ENCODE measurements at places on chromosomes 2 and 18.

GRCh38 chr2:47534179-47534919 lies 131.4 kb downstream of the MSH2 start:
- DNase-seq: no peak

DNA sequence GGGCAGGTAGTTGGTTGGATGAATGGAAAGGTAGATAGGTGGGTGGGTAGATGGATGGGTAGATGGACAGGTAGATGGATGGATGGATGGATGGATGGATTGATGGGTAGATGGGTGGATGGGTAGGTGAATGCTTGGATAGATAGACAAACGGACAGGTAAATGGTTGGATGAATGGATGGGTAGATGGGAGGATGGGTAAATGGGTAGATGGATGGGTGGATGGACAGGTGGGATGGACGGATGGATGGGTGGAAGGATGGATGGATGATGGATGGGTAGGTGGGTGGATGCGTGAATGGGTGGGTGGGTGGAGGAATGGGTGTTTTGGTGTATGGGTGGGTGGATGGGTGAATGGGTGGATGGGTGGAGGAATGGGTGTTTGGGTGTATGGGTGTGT lies 50.1 kb upstream of the ASAP2 start:
- DNase-seq: no peak

DNA sequence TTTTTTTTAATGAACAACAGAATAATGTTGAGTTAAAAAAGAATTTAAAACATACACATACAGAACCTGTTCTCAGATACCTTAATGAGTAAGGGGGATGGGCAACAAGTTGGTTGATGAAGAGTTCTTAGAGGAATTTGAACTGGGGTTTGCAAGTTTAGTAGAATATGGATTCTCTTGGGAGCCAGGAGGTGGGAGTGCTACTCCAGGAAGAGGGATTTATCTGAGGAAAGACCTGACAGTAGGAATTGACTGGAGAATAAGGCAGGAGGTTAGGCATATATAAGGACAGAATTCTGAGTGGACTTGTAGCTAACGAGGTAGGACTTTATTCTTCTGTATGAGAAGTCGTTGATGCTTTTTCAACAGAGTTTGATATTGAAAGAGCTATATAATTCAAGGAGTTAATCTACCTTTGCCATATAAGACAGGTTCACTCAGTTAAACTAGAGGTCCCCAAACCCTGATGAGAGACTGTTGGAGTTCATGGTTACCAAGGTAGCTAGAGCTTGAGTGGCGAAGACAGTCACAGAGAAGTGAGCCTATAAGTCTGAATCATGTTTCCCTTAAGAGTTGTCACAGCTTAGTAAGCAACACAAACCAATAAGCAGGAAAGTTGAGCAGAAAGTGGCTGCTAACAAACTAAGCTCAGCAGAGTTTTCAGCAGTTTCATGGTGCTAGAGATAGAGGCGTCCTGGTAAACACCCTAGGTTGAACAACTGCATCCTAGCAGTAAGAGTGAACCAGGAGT lies 88.2 kb downstream of the NCOA1 start:
- no peak for DNase-seq

GRCh38 chr2:190354003-190354690 lies 10.8 kb downstream of the INPP1 start:
- DNase-seq: no peak

DNA sequence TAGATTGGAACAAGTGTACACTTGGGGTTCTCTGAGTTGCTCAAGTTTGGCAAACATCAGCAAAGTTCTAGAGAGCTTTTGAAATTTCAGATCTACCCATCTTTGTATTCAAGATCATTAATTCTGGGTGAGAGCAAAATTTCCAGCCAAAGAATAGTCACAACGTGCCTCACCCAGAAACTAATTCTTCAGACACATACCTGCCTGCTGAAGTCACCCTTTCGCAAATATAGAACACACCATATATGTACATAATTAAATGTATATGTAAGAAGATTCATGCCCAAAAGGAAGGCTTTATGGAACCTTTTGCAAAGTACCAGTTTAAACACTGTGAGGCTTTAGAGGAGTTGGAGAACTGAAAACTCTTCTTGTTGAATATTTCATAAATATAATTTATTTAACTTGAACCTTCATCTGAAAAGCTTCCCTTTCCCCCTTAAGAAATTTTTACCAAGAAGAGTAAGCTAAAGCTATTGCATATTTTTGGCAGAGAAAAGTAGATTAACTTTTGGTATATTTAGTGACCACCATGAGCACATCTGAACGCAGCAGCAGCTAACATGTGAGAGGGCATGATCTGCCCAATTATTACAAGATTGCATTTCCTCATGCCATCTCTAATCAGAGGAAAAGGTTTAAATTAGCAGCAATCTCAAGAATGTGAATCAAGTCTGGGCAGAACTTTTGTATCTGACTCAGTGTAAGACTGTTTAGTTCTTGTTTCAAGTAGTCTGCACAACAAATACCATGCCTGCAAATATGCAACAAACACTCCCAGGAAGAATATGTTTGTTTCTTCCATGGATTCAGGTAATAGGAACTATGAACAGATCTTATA lies 8.2 kb downstream of the RND3 start:
- DNase-seq: no peak

GRCh38 chr18:11256251-11256650 lies 106.9 kb upstream of the PIEZO2 start:
- no peak for DNase-seq

- DNase-seq: no peak
These were observed 3.7 kb upstream of the PPP3R1 start for GRCh38 chr2:68256093-68256450.

DNA sequence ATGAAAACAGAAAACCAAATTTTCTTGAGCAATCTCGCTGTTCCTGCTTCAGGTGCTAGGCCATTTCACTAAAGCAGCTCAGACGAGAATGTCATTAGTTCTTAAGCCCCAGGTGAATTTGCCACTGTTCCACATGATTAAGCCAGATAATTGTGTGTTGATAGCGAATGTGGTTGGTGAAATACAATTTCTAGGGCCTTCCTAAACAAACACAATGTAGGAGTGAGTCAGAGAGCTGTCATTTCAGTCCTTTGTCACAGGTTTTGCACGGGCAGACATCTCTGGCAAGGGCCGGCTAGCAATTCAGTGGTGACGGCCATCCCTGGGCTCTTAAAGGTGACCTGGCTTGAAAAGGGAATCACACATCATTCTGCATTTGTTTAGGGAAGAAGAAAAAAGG lies 170.7 kb downstream of the TMEM182 start:
- peak; percentile 86 for DNase-seq

- no peak for DNase-seq
These were observed 1.7 kb downstream of the MARS2 start for GRCh38 chr2:197706839-197707207.

GRCh38 chr18:10213526-10213925 lies 240.9 kb upstream of the APCDD1 start:
- peak; percentile 58 for DNase-seq

DNA sequence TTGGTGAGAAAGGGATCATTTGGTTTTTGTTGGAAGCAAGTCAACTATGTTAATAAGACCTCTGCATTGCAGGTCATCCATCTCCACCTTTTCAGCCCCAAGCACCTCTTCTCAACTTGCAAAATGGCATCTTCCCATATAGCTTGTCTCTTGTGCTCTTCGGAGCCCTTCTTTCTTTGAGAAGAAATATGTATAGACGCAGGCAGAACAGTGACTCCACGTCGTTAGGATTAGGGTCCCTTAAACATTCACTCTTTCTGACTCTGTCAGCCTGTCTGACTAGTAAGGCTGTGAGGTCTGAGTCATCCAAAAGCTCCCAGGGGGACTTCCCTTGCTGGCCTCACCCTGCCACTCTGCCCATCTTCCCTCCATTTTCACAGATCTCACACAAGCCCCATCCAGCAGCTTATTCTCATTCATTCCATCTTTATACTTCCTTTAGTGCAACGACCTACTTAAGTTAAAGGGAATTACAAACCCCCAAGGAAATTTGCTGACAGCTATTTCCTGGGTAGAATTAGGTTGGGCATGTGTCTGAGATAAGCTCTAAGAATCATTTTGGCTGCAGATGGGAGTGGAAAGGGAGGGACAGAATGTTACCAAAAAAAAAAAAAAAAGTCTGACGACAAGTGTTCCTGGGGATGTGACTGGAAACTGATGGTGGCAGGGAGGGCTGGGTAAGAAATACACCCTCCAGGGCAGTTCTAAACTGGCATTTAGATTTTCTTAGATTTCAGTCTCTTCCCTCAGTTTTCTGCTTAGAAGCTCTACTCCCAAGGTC lies 37.7 kb upstream of the MEX3C start:
- no peak for DNase-seq

- no peak for DNase-seq
These were observed 108.1 kb downstream of the NUP35 start for GRCh38 chr2:183232161-183232865.

- DNase-seq: no peak
These were observed 25.4 kb downstream of the NPAS2 start for GRCh38 chr2:100845141-100845991.

DNA sequence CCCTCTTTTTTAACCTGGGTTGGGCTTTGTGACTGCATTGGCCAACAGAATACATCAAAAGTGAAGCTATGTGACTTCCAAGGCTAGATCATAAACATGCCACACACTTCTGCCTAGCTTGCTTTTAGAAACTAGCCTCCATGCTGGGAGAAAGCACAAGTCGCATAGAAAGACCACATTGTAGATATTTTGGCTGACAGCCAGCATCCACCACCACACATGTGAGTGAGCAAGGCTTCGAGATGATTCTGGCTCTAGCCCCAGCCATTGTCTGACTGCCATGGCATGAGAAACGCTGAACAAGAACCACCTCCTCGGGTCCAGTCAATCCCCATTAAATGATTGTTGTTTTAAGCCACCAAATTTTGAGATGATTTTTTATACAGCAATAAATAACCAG lies 66.8 kb upstream of the STPG4 start:
- no peak for DNase-seq

DNA sequence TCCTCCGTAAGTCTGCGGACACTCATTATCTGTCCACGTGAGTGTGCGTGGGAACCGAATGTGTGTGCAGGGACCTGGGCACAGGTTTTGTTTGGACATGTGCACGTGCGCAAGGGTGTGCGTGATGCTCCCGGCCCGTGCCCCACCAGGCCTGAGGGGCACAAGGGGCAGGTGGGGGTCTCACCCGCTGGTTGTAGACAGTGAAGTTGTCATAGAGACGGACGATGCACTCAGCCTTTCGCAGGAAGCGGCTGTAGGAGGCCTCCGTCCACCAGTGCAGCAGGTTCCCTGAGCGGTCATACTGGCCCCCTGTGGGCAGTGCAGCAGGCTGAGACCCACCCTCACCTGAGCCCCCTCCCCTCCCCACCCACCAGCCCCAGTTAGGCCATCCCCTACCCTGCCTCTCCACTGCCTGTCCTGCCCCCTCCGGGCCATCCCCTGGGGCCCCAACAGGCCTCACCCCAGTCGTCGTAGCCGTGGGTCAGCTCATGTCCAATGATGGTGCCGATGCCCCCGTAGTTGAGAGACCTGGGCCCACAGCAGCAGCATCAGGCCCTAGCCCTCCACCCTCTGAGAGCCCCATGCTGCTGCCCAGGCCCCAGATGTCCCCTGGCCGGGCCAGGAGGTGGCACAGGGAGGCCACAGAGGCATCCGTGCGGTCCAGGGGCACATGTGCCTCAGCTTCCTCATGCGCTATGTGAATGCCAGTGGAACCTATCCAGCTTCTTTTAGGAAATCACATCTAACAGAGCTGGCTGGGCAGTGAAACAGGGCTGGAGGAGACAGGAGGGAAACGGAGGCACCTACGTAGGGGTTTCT lies 6.1 kb downstream of the ECEL1 start:
- no peak for DNase-seq

DNA sequence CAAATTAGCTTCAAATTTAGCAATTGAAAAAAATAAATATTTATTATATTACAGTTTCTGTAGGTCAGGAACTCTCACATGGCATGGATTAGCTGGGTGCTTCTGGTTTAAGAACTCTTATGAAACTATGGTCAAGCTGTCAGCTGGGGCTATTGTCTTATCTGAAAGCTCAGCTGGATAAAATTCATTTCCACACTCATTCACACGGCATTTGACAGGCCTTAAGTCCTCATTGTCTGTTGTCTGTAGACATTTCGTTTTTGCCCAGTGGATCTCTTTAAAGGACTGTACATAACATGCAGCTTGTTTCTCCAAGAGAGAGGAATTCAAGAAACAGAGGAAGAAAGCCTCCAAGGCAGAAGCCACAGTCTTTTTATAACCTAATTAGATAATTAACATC lies 1556.8 kb upstream of the SLC39A10 start:
- DNase-seq: no peak

- no peak for DNase-seq
These were observed 56.0 kb upstream of the LRPPRC start for GRCh38 chr2:44051593-44052347.

DNA sequence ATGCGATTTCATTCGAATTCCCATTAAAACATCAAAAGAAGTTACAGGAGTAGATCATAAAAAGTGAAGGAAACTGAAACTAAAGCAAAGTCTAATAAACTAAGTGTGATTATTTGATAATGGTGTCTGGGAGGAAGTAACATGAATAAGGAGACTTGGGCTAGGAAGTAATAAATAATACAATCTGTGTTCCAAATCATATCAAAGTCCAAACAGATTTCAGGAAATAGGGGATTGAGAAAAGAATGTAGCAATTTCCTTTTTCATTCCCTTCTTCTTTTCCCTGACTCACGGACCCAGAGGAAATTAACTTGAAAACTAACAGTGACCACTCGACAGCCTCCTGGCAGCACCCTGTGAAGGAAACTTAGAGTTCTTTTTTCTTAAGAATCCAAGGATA lies 758.4 kb upstream of the GCFC2 start:
- no peak for DNase-seq

DNA sequence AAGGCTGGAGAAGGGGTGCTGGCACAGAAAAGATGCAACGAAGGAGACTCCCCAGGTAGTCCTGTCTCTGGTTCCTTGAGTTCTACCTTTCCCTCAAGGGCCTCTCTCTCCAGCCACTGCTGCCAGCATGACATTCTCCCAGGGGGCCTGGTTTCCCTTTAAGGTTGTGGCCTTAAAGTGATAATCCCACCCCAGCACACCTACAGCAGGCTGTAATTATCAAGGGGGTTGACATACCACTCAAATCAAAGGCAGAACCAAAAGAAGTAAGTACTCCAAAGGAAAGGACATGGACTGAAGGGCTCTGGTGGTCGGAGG lies 127.4 kb upstream of the MSH6 start:
- no peak for DNase-seq

DNA sequence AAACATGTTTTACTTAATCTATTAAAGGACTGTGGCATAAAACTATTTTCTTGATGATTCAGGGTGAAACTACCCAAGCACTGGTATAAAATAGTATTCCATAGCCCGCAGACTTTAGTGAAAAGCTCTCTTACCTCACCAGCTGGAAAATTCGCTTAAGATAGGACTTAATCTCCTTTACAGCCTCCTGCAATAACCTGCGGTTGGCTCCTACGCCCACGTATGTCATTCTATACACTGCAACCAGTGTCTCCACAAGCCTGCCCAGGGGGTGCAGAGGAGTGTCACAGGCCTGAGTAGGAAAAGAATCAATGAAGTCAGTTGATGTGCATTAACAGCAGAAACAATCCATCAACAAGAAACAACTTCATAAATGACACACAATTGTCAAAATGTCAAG lies 11.3 kb upstream of the MPP4 start:
- DNase-seq: no peak
